Mucosa of descending colon (tissue), 3 donors: ENCODE measurements at places on chromosomes 13 and 19. TPM values are rescaled to one million over a fixed set of nuclear protein-coding genes. Genes with fewer than 3 reads are reported as not detected.

Gene SPACA4
- total RNA-seq, result not detected

Gene FXYD7
- 1.5 TPM for total RNA-seq

Gene NMRK2
- total RNA-seq, result not detected

Gene KPNA3
- total RNA-seq, result 45.6 TPM

Gene ZNF582
- total RNA-seq, result 1.6 TPM

Gene CCDC8
- 1.7 TPM for total RNA-seq

Gene C19orf33
- total RNA-seq, result 310 TPM

Gene RNF17
- total RNA-seq, result not detected

Gene SYDE1
- 3.8 TPM for total RNA-seq

Gene IGFLR1
- 14.6 TPM for total RNA-seq

Gene APOC1
- 9.8 TPM for total RNA-seq

Gene B3GNT8
- 28.8 TPM for total RNA-seq

Gene ZNF358
- total RNA-seq, result 88.8 TPM

Gene C19orf38
- total RNA-seq, result 1.9 TPM

Gene ZNF223
- total RNA-seq, result 4.7 TPM

Gene CERS1
- 0.17 TPM for total RNA-seq

Gene LHFPL6
- 26.1 TPM for total RNA-seq

Gene RNF225
- not detected for total RNA-seq

Gene CXCL17
- not detected for total RNA-seq

Gene KCNJ14
- 1.3 TPM for total RNA-seq
